ENCODE measurements at places on chromosomes 3 and 15.

DNA sequence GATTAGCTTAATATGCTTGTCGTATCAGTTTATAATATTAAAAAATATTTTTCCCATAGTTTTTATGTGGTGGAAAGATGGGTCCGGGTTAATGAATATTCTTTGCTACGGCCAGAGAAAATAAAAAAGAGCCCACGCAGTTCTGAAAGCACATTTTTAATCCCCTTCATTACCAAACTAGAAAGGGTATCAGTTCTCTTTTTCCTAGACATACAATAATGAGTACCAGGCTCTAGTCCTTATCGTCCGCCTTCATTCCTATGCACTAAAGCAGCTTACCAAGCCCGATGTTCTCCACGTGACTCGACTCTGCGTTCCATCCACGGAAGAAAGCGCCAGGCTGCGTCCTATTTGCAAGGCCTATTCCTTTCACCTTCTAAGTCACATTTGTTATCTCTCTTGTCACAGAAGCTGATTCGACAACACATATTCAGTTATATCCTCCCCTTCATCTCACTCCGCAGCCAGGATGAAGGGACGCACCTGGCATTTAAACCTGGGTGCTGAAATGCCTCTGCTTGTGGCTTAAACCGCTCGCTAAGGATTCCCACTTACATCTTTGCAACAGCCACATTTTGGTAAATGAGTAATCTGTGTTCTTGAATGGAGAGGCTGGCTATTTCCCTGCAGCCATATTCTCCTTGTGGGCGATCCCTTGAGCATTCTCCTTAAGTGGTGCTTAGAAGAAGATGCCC is 257.0 kb downstream of the CD47 start:
- DNase-seq = no peak

GRCh38 chr15:25437777-25438600 is 835 bp downstream of the UBE3A start:
- DNase-seq = peak; percentile 8

DNA sequence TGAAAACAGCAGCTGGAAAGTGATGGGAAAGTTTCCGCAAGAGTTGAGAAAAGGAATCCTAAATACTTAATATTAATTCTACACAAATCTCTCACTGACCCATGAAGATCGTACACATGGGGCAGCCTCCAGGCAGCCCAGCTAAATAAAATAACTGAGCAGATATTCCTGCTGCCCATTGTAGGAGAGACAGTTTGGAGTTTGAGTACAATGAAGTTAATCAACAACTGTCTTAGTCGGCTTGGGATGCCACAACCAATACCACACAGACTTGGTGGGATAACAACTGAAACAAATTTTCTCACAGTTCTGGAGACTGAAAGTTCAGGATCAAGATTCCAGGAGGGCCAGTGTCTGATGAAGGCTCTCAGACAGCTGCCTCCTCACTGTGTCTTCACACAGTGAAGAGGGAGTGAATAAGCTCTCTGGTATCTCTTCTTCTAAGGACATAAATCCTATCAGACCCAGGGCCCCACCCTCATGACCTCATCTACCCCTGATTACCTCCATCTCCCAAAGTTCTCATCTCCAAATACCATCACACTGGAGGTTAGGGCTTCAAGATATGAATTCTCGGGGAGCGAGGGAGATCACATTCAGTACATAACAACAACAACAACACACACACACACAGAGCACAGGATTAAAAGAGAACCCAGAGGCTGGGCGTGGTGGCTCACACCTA is 9.7 kb downstream of the TRPM7 start:
- DNase-seq = peak; percentile 14

DNA sequence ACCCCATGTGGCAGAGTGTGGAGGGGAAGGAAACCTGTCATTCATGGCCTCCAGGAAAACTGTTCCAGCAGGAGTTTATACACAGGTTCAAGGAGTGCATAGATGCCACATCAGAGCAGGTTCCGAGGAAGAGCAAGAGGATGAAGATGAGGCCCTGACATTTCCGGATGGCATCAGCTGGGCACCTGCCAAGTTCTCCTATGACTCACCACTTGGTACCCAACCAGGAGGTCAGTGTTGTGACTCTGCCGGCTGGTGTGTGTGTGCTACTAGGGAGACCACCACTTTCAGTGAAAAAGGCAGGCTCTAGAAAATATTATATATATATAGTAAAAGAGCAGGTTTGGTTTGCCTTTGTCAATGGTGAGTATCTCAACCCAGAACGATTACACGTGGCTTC is 69.3 kb downstream of the NTRK3 start:
- DNase-seq = peak; percentile 5

DNA sequence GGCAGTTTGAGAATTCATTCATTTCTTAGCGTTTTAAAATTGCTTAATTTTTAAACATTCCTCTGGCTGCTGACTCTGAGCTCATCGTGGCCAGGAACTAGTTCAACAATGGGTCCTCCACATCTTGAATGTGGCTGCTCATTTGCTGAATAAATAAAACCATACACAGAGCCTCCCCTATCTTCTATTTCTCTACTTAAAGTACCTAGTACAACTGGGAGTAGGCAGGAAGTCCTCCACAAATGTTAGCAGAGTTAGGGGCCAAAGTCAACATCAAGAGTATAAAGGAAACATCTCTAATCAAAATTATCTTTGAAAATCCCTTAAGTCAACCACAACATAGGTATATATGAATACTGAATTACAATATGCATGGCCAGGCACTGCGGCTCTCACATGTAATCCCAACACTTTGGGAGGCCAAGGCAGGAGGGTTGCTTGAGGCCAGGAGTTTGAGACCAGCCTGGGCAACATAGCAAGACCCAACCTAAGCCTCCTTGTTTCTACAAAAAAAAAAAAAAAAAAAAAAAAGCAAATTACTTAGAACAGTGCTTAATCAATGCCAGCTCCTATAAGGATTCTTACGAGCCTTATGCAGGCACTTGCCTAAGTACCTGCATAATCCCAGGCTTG is 57.5 kb upstream of the LMOD3 start:
- DNase-seq = no peak

DNA sequence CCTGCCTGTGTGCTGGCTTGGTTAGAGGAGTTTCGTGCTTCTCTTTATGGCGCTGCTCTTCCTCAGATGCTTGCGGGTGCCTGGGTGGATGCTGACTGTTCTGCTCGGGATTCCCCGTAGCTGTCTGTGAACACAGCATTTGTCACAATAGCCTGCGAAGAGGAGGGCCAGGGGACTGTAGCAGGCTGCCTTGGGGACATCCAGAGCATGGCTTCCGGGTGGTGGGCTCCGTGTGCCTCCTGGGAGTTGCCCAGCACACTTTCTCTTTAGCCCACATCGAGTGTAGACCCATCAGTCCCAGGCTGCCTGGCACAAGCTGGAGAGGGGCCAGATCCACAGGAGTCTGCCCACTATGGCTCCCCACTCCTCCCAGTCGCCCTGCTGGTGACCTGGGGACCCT is 22.4 kb downstream of the LRRK1 start:
- no peak for DNase-seq

- DNase-seq = no peak
These were observed 53.7 kb upstream of the KY start for GRCh38 chr3:134704556-134704955.

- DNase-seq = no peak
These were observed 16.5 kb upstream of the SIAH2 start for GRCh38 chr3:150779402-150779858.
